Omental fat pad (tissue), 4 donors: ENCODE measurements at places on chromosomes 5 and 9. TPM values are rescaled to one million over a fixed set of nuclear protein-coding genes. Genes with fewer than 3 reads are reported as not detected.

The CATSPER3 gene
- total RNA-seq, result 0.48 TPM

- DNase-seq, result no peak
Measured at GRCh38 chr9:121302786-121303185, 34.8 kb downstream of the GSN start.

DNA sequence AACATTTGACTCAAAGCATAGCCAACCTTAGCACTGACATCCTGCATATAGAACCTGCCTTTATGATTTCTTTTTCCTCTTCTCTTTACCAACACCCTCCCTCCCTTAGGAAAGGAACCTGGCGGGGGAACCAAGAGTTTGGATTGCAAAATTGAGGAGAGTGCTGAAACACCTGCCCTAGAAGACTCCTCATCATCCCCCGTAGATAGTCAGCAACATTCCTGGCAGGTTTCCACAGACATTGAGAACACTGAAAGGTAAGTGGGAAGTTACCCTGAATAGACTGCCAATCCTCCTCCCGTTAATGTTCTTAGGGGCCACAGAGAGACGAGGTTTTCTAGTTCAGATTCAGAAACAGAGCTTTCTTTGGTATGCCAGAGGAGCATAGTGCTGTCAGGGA is 88.8 kb downstream of the RGS7BP start:
- DNase-seq, result no peak

DNA sequence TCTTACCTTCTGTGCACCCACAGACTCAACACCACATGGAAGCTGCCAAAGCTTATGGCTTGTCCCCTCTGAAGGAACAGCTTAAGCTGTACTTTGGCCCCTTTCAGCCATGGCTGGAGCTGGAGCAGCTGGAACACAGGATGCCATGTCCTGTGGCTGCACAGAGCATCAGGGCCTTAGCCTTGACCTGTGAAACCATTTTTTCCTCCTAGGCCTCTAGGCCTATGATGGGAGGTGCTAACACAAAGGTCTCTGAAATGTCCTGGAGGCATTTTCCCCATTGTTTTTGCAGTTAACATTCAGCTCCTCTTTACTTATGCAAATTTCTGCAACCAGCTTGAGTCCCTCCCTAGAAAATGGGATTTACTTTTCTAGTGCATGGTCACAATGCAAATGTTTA is 461.4 kb upstream of the TYRP1 start:
- no peak for DNase-seq

- DNase-seq, result no peak
Measured at GRCh38 chr5:57499262-57500050, 16.8 kb upstream of the ACTBL2 start.

DNA sequence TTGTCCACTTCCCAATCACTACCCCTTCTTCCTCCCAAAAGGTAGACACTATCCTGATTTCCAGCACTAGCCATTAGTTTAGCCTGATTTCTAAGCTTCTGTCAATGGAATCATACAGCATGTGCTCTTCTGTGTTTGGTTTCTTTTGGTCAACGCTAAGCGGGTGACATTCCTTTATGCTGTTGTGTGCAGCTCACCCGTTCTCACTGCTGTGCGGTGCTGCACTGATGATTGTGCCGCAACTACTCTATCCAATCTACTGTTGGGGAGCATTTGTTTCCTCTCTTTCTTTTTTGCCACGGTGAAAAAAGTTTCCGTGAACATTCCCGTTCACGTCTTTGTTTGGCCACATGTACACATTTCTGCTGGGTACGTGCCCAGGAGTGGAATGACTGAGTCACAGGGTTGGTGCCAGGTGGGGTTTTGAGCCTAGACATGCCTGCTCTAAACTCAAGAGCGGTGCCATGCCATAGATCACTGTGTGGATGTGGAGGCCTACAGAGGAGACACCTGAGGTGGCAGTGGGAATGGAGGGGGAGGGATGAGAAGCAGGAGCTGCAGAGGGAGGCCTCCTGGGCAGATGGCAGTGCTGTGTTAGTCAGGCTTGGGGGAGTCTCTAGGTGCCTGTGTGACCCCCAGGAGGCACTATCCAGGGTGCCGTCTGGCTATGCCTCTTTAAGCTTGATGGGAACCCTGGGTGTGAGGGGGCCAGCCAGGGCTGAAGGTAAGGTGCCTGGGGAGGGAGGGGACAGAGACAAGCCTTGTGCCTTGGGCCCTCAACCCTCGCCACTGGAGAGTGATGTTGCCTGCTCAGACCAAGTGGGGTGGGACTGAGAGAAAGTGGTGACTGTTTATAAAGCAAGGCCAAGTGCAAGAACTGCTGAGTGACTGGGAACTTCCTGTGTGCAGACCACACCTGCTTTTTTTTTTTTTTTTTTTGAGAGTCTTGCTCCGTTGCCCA is 11.4 kb upstream of the ANKRD33B start:
- DNase-seq, result no peak

DNA sequence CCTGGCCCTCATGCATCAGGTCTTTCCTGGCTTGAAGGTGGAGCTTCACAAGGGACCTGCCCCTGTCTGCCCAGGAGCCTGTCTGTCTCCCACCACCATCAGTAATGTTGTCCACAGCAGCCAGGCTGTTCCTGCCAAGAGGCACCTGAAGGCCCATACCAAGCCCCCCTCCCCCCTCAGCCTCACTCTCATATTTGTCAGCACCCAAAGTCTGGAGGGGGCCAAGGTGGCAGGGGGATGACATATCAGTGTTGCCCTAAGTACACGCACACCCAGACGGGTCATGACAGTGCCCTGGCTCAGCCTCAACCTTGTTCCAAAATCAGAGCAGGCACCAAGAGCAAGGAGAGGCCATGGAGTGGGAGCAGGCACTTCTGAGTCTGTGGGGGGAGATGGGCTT is 27.2 kb upstream of the CYLC2 start:
- no peak for DNase-seq

- DNase-seq, result no peak
Measured at GRCh38 chr9:127972236-127972871, 8.4 kb downstream of the EEIG1 start.

DNA sequence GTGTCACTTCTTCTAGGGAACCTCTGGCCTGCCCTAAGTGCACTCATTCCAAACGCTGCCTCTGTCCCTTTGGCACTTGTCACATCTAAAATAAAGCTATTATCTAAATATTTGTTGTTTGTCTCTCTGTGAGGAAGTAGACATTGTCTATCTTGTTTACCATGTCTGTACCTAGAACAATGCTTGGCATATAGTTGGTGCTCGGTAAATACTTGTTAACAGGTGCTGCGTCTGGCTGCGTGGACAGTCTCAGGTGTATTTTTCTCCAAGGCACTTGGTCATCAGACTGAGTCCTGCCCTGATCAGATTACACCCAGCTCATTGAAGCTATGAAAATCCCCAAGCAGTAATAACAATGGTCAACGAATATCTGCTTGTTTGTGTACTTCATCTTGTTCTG is 174.9 kb upstream of the SMIM23 start:
- no peak for DNase-seq

GRCh38 chr9:137412431-137412830 is 10.5 kb downstream of the EXD3 start:
- no peak for DNase-seq

DNA sequence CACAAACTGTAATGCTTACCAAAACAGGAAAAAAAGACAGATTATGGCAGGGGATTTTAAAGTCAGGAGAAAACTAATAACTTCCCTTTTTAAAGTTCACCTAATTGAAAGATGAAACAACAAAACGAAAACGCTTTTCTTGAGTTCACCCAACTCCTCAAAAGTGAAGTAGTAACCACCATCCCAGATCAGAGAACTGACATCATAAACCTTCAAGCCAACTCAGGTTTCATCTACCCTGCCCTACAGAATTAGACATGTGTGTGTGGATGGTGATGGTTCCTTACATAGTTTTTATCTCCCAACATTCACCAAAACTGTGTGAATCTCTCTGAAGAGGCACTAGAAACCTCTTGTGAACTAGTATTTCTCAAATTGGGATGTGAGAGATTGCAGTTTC is 195.2 kb upstream of the PTGER4 start:
- DNase-seq, result no peak

The OSMR gene
- total RNA-seq, result 51.7 TPM

The CDC20B gene
- total RNA-seq, result not detected

DNA sequence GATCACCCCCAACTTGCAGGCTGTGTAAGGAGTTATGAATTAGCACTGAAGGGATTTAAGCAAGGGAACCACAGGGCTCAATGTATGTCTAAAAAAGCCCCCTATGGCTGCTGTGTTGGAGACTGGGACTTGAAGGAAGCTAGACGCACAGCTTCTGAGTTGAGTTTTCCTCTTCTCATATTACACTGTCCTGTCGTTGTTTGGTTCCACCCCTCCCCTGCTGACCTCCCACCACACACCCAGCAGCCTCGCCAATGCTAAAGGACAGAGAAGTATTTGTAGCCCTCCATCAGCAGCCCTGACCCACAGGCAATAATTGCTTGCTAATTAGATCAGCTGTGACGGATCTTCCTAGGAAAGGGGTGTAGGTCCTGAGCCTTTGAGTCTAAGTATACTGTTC is 15.1 kb upstream of the CARTPT start:
- no peak for DNase-seq

DNA sequence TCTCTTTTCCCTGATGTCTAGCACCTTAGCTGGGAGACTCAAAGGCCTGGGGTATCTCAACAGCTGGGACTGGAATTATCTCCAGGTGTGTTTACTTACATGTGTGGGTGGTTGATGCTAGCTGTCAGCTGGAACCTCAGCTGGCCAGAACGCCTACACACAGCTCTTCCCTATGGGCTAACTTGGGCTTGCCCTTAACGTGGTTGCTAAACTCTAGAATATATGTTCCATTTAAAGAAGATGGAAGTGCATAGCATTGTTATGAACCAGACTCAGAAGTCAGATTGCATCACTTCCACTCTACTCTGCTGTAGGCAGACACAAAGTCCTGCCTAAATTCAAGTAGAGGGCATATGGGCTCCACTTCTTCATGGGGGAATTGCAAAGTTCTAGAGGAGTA is 29.3 kb downstream of the SGCD start:
- DNase-seq, result no peak

DNA sequence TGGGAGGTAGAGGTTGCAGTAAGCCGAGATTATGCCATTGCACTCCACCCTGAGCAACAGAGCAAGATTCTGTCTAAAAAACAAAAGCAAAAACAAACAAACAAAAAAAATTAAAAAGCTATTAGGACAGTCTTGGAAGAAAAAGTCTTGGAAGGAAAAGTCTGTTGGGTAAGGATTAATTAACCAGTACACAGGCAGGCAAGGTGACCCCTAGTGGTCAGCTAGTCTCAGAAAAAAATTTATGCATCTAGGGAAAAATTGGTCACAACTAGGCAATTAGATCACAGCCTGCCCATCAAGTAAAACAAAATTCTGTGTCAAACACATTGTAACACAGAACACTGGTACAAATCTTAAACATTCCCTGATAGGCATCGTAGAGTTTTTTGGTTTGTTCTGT is 6.7 kb upstream of the ANKRD18B start:
- DNase-seq, result no peak

The QRFP gene
- total RNA-seq, result not detected

The FRRS1L gene
- total RNA-seq, result 0.06 TPM

DNA sequence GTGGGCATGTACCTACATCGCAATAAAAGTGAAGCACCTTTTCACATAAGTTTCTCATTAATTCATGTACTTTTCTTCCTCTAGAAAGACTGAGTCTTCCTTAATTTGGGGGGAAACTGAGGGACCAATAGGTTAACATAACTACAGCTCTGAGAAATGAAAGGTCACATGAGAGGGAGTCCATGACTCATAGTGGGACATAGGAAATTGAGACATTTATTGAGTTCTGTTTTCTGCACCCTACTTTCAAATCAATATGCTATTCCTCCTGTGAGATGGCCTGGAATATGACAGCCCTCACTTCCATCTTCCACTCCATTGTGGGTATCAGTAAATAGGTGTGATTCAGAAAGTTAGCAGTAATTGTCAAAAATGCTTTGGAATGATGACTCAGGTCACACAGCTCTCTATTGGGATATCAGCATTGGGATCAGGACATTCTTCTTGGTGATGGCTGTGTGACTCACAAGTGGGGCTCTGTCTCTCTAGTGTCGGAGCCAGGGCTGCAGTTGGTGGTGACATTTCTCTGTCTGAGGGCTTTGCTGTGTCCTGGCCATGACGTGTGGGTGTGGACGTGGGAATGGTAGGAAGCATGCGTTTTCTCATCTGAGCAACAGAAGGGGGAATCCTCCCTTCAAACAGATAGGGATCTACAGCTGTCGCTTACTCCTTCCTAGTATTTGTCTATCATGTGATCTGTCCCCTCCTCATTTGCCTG is 125.0 kb downstream of the TRIO start:
- no peak for DNase-seq

The GABBR2 gene
- not detected for total RNA-seq

DNA sequence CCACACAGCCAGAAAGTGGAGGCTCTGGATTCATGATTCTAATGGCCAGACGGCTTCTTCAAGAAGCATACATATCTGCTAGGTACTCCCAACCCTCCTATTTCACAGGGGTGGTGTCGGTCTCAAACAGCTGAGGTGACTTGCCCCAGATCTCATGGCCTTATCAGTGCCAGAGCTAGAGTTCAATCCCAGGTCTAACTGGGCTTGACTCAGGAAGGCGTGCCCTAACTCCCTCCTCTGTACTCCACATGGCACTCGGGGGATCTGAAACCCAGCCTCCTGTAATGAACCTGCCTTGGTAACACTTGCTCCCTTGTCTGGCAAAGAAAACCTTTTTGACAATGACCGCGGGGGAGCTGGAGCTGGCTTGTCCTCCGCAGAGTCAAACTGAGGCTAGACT is 2.1 kb downstream of the QRFP start:
- no peak for DNase-seq

GRCh38 chr5:82622711-82623514 is 344.8 kb upstream of the RPS23 start:
- DNase-seq, result no peak

The TXNDC8 gene
- not detected for total RNA-seq

- DNase-seq, result no peak
Measured at GRCh38 chr9:78986446-78986845, 585.3 kb upstream of the TLE4 start.

- no peak for DNase-seq
Measured at GRCh38 chr5:180090098-180090768, 18.7 kb upstream of the RNF130 start.

DNA sequence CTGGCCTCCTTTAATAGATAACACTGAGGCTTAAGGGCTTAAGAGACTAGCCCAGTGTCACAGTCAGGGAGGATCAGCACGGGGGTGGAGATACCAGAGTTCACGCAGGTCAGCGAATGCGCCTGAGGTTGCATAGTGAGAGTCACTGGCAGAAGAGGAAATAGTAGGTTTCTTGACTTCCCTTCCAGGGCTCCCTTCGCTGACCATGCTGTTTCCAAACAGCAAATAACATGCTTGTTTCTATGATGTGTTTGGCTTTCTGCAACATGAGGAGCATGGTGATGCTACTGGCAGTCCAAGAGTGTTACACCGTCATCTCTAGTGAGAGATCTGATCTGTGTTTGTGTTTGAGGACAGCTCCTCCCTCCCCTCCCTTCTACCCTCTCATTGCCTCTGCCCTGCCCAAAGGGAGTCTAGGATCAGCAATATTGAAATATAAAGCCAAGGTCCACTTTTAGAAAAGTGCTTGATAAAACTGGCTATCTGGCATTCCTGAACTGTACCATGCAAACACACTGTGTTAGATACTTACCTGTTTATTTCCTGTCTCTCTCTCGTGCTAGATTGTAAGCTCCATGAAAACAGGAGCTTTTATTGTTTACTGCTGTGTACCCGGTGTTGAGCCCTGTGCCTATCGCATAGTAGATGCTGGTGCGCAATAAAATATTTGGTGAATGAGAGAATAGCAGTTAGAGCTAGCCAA is 12.3 kb downstream of the TLE4 start:
- no peak for DNase-seq
